ENCODE measurements at places on chromosomes 3 and 15.

GRCh38 chr3:72244396-72244795, 459.4 kb upstream of the PROK2 start:
- no peak for DNase-seq

DNA sequence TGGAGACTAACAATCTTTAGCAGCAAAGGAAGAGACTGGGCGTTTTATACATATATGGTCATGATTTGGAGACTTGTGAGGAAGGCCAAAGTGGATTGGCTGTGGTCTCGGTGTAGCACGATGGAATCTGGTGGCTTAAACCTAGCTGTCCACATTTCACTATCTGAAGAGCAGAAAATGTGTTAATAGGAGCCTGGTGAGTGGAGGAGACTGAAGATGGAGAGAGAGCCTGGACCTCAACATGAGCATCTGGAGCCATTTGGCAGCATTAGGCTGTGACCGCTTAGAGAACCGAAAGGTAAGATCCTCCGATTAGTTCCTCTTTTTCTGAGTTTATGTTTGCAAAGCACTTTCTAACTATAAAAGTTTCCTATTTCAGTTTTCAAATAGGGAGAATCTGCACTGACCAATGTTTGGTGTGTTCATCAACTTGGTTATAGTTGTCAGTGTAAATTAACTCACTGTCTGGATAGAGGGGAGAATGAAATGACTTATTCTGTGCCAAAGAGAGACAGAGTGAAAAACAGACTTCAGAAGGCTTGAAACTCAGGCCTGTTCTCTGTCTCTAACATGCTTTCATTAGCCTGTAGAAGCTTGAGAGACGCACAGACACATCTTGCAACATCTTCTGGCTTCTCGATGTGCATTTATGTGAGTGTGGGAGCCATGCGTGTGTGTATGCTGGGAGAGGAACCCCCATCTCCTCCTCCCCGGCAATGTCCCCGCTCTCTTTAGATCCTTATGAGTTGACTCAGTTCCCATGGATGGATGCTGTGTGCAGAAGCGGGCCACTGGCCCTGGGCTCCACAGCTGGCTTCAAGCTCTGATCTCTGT, 244.7 kb upstream of the TBL1XR1 start:
- peak; percentile 75 for DNase-seq

- no peak for DNase-seq
These were observed 229.6 kb upstream of the WNT5A start for GRCh38 chr3:55716611-55717225.

- no peak for DNase-seq
These were observed 104.3 kb upstream of the PLXNA1 start for GRCh38 chr3:126878664-126879063.

GRCh38 chr15:85380812-85381642, 624 bp downstream of the AKAP13 start:
- DNase-seq = peak; percentile 74

DNA sequence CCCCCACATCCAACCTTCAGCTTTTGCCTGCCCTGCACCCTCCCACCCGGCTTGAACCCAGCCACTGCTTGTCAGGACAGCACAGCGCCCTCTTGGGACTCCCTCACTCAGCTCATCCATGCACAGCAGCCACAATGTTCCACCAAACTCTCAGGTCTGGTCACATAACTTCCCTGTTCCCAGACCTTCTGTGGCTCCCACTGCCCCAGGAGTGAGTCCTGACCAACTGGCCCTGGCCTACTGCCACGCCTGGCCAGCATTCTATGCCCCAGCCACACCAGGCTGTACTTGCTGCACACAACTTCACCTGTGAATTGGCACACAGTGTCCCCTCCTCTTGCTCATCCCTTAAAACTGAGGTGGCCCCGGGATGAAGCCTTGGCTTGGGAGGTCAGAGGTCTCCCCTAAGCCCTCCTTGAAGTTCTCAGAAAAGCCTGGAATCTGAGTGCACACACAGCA, 21.0 kb downstream of the PLXNB1 start:
- DNase-seq = no peak

DNA sequence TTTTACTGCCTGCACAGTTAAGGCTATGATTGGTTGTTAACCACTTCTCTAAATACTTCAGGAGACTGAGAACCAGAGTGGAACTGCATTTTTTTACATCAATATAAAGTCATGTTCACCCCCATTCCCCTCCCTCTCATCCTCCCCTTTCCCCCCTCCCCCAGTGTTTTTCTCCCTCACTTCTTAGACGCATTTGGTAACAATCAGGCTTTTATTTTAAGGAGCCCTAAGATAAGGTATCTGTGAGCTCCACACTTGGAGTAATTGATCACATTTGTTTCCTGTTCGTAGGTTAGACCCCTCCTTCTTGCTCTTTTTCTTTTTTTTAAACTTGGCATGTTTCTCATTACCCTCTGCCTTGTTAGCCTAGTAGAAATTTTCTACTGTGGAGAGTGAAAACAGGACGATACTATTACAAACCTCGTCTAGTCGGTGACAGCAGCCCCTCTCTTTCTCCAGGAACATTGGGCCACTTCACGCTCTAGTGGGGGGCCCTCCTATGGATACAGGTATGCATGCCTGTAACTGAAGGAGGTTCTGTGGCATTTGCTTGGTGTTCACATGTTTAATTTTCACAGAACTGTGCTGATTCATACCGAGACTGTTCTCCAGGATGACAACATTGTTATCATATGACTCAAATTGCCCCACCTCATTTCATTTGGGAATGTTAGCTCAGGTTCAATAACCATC, 314.4 kb downstream of the MECOM start:
- DNase-seq = no peak

DNA sequence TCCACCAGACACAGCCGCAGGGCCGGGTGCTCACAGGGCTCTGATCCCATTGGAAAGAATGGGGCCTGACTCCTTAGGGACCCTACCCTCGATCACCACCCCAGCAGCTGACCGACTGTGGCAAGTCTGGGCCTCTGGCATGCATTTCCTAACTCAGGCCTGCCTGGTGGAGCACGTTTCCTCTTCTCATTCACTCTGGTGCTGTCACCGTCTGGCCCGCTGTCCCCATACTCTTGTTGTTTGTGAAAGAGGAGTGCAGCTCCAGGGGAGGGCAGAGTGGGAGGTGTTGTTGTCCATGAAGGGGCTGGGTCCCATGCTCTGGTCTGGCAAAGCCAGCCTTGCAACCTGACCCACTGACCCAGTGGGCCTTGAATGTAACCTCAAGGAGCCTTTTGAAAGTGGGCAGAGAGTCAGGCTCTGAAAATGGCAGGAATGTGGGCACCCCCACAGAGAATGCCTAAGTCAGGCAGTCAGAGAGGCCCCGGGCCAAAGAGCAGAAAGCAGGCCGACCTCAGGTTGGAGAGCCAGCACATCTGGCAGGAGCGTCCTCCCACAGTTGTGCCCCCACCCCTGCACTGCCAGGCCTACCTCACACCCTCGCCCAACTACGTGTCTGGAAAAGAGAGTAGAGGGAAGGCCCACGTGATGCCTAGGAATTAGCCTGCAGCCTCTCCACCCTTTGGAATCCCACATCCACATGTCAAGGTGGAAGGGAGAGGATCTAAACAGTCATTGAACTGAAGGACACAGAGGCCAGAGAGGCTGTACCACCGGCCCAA, 10.9 kb downstream of the SEMA7A start:
- peak; percentile 44 for DNase-seq

GRCh38 chr15:96344706-96345559, 14.4 kb downstream of the NR2F2 start:
- no peak for DNase-seq

GRCh38 chr3:178370387-178370786, 165.8 kb upstream of the KCNMB2 start:
- DNase-seq = no peak

DNA sequence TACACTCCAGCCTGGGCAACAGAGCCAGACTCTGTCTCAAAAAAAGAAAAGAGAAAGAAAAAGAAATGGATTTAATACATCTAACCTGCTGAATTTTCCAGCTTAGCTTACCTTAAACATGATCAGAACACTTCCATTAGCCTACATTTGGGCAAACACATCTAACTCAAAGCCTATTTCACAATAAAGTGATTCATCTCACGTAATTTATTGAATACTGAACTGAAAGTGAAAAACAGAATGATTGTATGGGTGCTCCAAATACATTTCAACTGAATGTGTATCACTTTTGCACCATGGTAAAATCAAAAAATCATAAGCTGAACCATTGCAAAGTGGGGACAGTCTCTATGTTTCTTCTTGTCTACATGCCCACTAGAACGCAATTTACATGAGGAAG, 9.0 kb downstream of the PIK3R4 start:
- no peak for DNase-seq

DNA sequence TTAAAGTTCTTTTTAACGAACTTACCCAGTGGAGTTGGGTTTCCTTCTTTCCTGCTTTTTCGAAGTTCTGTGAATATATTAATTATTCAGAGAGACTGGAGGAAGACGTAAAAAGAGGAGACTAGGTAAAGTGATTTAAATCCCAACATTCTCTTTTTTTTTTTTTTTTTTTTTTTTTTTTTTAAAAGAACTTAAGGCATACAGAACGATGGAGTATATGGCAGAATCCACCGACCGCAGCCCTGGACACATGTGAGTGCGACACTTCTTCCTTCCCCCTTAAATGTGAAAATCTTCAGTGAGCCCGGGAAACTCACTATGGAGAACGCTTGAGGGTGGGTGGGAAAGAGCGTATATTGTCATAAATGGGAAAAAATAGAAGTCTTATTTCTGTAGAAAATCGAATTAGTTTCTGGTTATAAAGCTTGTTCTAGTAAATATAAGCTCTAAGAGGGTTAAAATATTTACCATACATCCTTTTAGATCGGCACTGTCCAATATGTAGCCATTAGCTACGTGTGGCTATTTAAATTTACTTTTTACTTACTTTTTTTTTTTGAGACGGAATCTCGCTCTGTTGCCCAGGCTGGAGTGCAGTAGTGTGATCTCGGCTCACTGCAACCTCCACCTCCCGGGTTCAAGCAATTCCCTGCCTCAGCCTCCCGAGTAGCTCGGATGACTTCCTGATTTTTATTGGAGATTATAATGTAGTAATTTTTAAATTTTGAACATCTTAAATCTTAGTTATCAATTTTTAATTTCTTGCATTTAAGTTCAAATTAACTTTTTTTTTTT, 892 bp downstream of the NMD3 start:
- DNase-seq = peak; percentile 36

DNA sequence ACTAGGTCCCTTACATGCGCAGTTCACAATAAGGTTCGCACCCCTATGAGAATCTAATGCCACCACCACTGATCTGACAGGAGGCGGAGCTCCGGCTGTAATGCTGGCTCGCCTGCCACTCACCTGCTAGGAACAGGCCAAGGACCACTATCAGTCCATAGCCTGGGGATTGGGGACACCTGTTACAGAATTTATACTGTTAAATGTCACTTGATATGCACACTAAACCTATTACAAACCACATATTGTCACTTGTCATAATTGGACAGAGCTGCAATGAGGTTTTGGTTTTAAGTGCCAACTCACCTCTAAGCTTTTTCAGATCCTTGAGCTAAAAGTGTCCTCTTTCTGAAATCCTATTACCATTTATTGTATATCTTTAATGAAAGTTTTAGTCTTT, 507.9 kb upstream of the TPRG1 start:
- no peak for DNase-seq

- DNase-seq = no peak
These were observed 7.8 kb upstream of the FAM174B start for GRCh38 chr15:92663250-92663951.

Measured in B cell (primary cell).